ENCODE measurements at places on chromosomes 1 and 21. TPM values are rescaled to one million over a fixed set of nuclear protein-coding genes. Genes with fewer than 3 reads are reported as not detected.

Gene MCOLN3
- total RNA-seq, result 0.90 TPM

Gene CYP4B1
- not detected for total RNA-seq

Gene LEPROT
- total RNA-seq, result 86.1 TPM

Gene C1orf56
- total RNA-seq, result 1.0 TPM

Gene FAM229A
- 8.5 TPM for total RNA-seq

Gene AGT
- total RNA-seq, result not detected

Gene GJA4
- 347 TPM for total RNA-seq

Gene SFT2D2
- 36.8 TPM for total RNA-seq

Gene NPR1
- 57.1 TPM for total RNA-seq

Measured in endothelial cell (in vitro differentiated cells).